ENCODE measurements at places on chromosomes 12 and 14.

GRCh38 chr12:126051611-126052107 is 986.4 kb downstream of the AACS start:
- DNase-seq = no peak

- peak; percentile 49 for DNase-seq
Observed at GRCh38 chr14:68793734-68794129, 865 bp upstream of the ZFP36L1 start.

DNA sequence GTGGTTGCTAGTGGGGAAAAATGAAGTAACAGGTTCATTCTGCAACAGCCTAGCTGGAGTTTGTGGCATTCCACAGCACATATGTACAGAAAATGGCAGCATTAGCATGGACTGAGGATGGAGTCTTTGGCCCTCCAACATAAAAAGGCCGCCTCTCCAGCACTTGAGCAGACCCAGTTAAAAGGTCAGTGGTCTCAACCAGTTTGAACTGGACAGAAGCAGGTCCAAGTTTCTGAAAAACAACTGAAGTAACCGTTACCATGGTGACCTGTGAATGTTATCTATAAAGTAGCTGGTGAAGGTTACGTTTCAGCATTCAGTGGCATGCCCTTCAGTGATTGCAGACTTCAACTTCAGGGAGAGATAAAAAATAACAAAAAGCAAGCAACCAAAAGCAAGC is 34.1 kb upstream of the OR10AD1 start:
- DNase-seq = no peak

- DNase-seq = no peak
Observed at GRCh38 chr12:99453836-99454538, 193.6 kb upstream of the GARIN6 start.

- no peak for DNase-seq
Observed at GRCh38 chr14:20194101-20194500, 3.4 kb downstream of the OR11G2 start.

All from hematopoietic multipotent progenitor cell (in vitro differentiated cells).